ENCODE measurements at places on chromosomes 16 and 17. TPM values are rescaled to one million over a fixed set of nuclear protein-coding genes. Genes with fewer than 3 reads are reported as not detected.

KIF2B gene
- not detected for total RNA-seq

BPTF gene
- 96.9 TPM for total RNA-seq

GRCh38 chr16:2707368-2708289 is 12.4 kb downstream of the PRSS27 start:
- DNase-seq: no peak

DNA sequence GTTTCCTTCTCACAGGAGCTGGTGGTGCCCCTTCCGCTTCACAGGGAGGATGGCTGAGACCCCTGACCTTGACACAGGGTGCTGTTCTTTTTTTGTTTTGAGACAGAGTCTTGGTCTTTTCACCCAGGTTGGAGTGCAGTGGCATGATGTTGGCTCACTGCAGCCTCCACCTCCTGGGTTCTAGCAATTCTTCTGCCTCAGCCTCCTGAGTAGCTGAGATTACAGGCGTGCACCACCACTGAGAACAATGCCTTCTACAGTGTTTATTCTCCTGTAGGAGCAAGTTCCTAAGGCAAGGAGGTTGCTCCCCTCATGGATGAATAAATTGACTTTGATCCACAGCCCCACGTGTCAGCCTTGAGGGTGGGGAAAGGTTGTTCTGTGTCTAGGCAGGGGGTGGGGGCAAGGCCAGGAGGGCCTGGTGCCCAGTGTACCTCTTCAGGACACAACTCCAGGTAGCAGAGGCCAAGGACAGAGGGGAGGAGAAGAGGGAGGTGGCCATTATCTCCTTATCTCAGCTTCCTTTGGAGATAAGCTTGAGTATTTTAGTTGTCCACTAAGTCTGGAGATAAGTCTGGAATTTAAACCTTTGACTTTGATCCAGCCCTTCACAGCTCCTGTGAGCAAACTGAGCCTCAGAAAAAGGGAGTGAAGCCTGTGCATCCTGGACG is 159.4 kb downstream of the SEC14L1 start:
- DNase-seq: no peak

DNA sequence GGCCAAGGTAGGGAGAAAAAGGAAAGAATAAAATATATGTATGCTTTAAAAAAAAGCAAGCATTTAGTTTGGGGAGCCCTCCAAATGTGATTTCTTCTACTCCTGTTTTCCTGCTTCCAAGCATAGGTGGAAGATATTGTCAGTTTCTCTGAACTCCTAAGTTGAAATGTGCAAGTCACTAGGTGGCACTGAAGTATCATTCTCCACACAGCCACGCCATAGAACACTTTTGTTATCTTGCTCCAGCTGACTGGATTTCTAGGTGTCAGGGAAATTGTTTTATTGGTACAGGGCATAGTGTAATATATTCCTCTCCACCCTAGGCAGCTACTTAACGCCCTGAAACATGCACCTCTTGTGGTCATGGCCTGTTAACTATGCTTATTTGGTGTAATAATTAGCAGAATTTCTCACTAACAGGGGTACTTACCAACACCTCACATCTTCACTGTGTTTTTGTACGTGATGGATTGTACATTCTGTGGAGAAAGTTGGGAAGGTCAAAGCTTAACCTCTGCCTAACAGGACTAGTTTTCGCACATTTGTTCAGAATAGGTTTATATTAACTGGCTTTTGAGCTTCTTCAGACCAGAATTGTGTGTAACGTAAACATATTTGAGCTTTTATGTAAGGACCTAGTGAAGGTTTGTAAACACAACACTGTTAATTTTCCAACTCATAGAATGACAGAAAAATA is 69.3 kb downstream of the FTO start:
- DNase-seq: no peak

DNA sequence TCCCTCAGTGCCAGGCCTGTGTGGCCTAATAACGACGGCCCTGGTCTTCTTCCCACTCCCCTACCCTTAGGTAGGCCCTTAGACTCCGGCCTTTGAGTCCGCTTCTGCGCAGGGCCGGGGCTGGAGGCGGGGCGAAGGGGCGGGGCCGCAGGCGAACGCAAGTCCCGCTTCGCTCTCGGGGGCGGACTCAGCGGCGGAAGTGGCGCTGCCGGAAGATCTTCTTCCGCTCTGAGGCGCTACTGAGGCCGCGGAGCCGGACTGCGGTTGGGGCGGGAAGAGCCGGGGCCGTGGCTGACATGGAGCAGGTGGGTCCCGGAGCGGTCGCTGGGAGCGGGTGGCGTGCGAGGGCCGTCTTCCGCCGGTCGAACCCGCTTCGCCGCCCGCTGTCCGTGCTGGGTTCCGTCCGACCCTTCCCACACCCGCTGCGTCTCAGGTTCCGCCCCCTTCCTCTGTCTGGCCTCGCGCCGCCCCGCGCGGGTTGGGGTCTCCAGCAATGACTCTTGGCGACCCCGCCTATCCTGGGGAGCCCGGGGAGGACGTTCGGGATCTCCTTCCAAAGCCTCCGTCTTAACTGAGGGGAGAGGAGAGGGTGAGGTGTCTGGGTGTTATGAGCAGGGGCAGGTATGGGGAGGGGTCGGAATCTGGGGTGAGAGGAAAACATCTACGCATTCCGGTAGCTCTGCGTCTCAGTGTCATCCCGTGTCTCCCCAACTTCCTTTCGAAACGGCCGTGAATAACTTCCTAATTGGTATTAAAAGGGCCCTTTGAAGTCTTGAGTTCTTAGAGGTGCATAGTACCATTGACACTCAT is at the start of gene STARD3:
TSS of gene STARD3 (plus strand) at position 218 of the 810 bp plus-strand sequence. CDS start 16,388 bp downstream, outside the sequence.
- DNase-seq: peak; percentile 97

DNA sequence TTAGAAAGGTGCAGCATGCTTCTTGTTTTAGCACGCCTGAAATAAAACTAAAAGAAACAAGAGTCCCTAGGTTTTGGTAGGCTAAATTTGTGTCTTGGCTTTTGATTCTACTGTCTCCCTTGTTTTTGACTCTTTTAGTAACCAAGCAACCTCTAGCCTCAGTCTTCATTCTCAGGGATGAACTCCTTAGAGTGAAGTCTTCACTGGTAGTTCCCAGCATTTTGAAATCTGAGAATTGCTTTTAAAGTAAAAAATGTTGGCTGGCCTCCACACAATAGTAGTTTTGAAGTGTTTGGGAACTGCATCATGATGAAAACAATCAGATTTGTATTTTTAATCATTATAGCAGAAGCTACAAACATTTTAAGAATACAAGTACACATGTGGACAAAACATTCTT is 6.1 kb upstream of the CDR2 start:
- DNase-seq: no peak
